ENCODE measurements at places on chromosomes 5 and 9.

GRCh38 chr9:660227-660626 lies 181.3 kb upstream of the DMRT1 start:
- no peak for DNase-seq

GRCh38 chr5:122368510-122369251 lies 56.6 kb downstream of the SNCAIP start:
- no peak for DNase-seq

DNA sequence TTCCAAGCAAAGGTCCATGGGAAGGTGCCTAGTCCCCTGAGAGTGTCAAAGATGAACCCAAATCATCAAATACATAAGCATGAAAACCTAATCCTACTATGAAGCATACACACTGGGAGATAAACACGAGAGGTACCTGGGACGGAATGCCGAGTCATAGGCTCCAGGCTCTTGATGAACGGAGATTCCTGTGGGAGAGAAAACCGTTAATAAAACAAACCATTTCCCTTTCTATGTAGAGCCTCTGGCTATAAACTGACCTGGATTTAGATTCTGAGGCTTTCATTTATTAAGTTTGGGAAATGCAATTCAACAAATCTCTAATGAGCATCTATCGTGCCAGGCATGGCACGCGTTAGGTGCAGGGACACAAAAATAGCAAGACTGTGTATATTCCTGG lies 206.4 kb upstream of the IL12B start:
- no peak for DNase-seq

DNA sequence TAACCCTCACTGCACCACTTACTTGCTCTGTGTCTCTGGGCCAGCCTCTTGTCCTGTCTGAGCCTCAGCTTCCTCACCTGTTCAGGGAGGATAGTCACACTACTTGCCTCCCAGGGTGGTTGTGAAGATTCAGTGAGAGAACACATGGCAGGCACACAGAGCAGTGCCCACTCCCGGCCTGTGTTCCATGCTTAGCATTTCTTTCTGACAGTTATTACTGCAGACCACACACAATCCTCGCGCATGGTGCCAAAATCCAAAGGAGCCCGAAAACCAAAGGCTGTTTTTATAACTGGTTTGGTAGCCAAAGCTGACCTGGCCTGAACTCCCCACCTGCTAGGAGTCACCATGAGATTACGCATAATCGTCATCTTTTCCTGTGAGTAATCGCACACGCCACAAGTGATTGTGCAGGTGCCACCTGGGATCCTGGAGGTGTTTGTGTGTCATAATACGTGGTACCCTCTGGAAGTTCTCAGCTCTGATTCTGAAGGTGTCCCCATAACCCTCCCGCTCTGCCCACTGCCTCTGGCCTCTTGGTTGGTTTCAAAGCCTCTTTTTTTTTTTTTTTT lies 84.6 kb upstream of the FBXW11 start:
- no peak for DNase-seq

DNA sequence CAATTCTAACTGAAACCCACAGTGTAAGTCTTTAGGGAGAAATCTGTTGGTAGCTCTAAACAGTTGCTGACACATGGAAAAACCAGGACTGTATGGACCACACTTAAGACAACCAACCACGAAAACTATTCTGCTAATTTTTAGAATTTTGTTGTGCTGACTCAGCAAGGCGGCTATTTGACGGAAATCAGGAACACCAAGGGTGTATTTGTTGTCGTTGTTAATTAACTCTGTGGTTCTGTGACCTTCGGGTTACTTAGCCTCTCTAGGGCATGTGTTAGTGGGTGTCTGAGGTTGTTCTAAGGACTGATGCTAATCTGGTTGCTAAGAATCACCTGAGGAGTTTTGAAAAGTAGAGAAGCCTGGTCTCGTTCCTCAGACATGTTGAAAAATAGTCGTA lies 79.2 kb downstream of the ATP10B start:
- no peak for DNase-seq

DNA sequence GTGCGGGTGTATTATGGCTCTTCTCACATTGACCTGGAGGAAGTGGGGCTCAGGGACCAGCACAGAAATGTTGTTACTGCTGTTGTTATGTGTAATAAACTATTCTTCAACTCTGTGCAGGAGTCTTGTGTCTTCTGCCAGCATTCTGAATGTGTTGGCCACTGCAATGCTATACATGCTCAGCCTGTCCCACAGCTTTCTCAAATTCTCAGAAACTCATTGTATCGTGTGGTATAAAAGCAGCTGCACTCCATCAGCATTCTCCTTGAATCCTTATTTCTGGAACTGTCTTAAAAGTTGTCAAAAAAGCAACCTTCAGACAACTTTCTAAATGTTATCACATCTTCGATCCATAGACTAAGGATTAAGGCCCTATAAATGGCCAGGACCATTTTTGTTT lies 72.0 kb downstream of the ZNF474 start:
- no peak for DNase-seq

GRCh38 chr5:99285606-99286005 lies 356.8 kb upstream of the CHD1 start:
- no peak for DNase-seq

- no peak for DNase-seq
Observed at GRCh38 chr5:180138976-180139730, 67.6 kb upstream of the RNF130 start.

- no peak for DNase-seq
Observed at GRCh38 chr5:168273056-168273980, 18.1 kb upstream of the WWC1 start.

GRCh38 chr5:3599226-3600105 lies 3.8 kb downstream of the IRX1 start:
- no peak for DNase-seq

DNA sequence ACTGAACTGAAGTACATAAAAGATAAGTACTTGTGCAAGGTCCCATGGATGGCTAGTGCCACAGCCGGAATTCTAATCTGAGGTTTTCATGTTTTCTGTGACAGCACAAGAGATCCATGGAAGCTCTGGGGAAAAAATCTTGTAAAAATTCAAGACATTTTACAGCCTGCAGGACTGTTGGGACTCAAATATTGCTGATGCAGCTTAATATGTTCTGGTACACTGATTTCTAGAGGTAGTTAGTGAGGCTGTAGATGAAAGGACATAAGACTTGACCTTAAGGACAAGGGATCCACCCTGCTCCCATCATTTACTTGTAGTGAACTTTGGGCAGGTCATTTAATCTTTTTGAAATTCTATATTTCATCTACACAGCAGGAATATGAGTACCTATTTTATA lies 390.4 kb downstream of the TLE4 start:
- DNase-seq, result no peak

DNA sequence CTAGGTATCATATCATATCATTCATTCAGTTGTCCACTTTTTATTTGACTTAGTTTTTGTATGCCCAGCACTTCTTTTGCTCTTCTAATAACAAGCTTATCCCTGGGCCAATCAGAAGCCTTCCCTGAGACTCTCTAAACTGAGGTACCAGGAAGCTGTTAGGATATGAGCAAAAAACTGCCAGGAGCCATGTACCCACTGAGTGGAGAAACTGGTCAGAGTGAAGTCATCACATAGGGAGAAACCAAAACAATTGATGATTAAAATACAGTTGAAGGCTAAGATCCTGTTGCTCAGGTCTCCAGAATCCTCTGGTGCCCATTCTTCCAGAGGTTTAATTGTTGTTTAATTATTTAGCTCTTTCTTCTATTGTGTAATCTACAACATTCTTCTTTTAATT lies 120.2 kb downstream of the KIAA0825 start:
- no peak for DNase-seq

- no peak for DNase-seq
Observed at GRCh38 chr5:95080030-95080429, 204.9 kb downstream of the MCTP1 start.

DNA sequence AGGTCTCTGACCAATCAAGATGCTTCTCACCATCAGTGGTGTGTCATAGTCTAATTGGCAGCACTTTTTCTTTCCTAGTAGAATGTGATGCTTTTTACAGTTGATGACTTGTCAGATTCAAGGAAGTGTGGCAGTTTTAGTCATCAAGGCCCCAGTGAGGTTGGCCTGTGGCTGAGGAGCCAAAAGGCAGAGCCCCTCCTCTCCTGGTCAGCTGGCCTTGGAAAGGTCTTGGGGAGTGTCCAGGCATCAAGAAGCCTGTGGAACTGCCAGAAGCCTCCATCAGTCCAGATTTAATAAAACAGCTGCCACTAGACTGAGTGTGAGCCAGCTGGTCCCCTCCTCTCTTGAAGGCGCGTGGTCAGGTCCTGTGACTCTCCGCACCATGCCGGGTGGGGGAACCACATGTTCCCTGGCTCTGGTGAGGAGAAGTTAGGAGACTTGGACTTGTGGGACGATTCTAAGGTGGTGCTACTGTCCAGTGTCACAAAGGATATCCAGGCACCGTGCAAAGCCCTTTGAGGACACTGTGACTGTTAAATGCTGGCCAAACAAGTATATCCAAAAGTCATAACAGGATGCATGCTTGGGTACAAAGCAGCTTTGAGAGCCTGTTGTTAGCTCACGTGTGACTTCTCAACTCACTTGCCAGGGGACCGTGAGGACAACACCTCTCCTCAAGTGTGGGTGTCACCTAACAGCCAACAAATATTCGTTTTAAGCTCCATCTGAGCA lies 6.1 kb upstream of the ANGPTL2 start:
- DNase-seq, result no peak

DNA sequence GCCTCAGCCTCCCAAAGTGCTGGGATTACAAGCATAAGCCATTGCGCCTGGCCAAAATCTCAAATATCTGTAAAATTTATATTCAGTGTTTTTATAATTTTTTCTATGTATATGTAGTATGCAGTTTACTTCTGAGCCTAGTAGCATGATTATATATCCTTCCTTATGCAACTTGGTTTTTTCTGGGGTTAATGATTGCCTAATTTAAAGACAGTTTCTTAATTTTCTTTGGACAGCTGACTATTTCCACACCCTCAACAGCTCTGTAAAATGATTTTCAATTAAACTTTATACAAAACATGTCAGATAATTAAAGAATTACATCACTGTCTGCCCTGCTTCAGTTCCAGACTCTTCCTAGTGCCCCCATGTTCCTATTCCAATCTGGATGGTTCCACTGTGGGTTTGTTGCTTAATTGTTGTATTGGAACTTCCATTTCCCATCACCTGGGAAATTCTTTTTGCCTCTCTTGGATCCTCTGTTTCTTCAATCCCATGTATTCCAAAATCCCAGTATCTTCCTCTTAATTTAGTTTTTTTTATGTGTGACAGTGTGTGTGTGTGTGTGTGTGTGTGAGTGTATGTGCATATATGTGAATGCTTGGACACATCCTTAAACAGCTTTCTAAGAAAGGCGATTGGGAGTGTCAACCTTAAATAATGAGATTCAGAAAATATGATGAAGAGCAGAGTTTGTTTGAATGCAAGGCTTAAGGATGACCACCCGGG lies 53.2 kb downstream of the C5orf22 start:
- DNase-seq, result no peak

GRCh38 chr9:7546261-7546660 lies 253.3 kb downstream of the DMAC1 start:
- no peak for DNase-seq

GRCh38 chr5:2897276-2897961 lies 145.9 kb upstream of the IRX2 start:
- no peak for DNase-seq

Data from activated naive CD4-positive, alpha-beta T cell (primary cell).